ENCODE measurements at places on chromosomes 1 and 21.

DNA sequence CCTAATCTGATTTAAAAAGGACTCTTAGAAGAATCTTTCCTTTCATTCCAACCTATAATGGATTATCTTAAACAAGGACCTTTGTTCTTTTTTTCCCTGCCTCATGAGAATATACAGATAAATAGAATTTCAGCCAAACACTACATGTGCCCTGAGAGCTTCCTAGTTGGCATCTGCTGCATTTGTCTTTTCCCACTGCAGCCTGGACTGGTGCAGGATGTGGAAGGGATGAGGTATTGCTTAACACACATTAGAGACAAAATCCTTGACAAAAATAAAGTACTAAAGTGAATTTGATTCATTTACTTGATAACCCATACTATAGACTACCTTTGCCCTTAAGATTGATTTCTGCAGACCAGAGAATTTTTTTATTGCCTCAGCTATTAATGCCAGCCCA lies 59.5 kb downstream of the PALMD start:
- no peak for DNase-seq

DNA sequence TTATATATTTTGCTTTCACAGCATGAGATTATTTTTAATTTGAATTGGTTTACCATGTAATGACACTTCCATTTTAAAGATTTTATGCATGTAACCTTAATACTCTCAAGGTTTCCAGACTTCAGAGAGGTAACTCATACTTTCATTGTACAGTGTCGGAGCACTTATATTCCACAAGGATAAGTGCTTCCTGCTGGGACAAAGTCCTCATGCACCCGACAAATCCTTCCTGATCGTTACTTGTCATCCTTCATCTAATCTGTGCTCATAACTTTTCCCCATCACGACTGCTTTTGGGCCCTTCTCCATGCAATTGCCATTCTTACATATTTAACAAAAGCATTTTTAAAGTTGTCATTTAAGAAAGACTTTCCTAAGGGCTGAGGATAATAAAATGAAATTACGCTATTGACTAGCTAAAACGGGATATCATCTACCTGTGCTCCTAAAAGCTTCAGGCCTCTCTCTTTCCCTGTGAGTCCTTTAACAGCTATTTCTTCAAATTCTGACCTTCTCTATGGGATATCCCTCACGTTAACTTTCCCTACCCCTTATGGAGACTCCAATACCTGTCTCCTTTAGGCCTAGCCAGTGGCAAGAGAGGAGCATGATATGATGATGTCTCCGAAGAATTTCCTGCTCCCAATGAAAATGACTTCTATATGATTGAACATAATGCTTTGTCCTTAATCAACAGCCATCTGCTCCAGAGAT lies 59.3 kb downstream of the NCAM2 start:
- DNase-seq: no peak

DNA sequence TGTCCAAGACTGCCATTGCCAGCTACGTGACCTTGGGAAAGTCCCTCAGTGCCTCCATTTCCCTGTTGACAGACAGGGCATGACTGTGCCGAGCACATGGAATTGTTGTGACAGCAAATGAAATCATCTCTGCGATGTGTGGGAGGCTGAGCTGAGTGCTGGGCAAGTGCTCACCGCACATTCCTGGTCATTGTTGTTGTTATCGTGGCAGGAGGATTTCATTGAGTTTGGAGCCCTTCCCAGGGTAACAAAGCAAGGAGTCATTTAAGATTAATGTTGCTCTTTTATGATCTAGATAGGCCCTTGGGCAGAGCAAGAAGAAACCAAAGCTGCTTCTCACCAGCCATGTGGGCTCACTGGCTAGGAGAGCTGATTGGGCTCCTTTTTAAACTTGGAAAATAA lies 39.6 kb upstream of the ITPKB start:
- DNase-seq: no peak

GRCh38 chr21:43645976-43646375 lies 13.3 kb downstream of the HSF2BP start:
- DNase-seq: no peak

DNA sequence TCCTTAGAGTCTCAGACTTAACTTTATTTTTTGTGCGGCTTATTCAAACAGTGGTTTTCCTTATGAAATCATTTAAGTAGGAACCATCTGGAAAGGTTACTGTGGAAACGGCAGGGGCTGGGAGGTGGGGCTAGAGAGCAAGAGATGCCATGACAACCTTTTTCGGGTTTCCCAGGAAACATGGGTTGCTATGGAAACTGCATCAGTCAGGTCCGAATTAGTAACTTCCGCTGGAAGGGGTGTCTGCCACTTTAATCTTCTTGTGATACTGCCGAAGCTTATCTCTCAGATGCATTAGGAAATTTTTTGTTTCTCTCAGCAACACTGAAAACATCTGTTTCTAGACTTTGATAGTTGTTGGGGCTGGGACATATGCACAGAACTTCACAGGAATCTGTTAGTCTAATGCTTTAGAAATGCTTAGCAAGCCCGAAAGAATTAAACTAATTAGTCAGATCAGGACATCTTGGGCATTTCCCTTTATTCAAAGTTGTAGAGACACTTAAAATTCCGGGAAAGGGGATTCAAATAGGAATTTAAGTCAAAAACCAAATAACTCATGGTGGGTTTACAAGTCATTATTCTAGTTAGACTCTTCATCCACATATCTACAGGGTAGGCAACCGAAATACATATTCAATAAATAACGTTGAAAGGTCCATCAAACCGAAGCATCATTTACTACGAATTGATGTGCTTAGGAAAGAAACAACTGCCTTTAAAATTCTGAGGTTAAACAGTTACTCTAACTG lies 2.6 kb downstream of the KCNA3 start:
- DNase-seq: peak; percentile 43
